Foreskin melanocyte (primary cell): ENCODE measurements at places on chromosomes 2 and 18.

- DNase-seq: no peak
Observed at GRCh38 chr2:184677171-184677570, 78.8 kb downstream of the ZNF804A start.

DNA sequence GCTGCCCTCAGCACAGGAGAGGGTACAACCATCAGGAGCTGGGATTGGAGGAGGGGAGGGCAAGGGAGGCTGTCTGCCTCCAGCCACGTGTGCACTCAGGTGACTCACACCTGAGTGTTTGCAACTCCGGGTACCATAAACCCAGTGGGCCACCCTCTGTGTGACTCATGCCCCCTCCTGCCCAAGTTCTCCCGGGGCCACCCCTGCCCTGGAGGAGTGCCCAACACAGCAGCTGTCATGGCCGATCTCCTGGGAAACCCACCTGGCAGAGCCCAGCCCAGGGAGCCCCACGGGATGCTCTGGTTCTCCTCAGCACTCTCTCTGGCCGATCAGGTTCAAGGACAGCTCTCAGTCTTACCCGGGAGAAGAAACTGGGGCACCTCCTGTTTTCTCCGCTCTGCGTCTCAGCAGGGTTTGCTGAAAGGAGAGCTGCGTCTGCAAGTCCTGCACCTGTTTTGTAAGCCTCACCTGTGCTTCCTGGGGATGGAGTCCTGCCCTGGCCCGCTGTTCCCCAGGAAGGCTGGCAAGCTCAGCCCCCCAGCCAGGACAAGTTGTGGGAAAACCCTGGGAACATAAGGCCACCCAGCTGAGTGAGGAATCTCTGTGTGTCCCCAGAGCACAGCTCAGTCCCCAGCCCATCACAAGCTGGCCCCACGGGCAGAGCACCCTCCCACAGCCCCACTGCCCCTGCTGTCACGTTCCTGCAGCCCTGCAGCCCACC lies 44.0 kb upstream of the UBE2F start:
- no peak for DNase-seq

GRCh38 chr2:193988784-193989183 lies 1668.2 kb upstream of the SLC39A10 start:
- DNase-seq: no peak

DNA sequence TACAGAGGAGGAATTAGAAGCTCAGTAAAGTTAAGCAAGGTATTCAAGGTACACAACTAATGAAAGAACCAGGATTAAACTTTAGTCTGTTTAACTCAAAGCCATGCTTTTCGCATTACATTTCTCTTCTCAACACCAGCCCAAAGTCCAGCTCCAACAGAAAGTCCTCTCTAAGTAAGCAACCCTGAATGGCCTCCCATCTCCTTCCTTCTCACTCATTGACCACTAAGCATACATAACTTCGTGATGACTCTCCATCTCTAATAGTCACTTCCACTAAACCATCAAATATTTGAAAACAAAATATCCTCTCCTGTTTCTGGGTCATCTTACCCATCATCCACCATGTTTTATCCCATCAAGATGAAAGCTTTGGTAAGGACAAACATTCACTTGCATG lies 219.8 kb downstream of the RAD51AP2 start:
- DNase-seq: no peak

DNA sequence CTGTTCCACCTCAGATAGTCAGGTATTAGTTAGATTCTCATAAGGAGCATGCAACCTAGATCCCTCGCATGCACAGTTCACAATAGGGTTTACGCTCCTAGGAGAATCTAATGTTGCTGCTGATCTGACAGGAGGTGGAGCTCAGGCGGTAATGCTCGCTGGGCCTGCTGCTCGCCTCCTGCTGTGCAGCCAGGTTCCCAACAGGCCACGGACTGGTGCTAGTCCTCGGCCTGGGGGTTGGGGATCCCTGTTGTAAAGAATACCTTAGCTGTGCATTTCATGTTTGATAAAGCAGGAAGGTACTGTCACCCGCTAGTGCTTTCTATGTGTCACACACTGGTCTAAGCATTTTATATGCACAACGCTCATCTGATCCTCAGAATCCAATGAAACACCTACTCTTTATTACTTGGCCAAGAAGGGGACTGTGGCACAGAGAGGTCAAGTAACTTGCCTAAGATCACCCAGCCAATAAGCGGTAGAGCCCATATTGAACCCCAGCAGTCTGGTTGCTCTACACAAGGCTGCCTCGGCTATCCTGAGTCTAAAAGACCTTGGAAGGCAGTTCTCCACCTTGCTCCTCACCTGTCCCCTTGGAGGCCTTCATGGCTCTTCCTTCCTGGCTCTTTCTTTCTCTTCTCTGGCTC lies 35.8 kb downstream of the SLC4A3 start:
- DNase-seq: no peak

DNA sequence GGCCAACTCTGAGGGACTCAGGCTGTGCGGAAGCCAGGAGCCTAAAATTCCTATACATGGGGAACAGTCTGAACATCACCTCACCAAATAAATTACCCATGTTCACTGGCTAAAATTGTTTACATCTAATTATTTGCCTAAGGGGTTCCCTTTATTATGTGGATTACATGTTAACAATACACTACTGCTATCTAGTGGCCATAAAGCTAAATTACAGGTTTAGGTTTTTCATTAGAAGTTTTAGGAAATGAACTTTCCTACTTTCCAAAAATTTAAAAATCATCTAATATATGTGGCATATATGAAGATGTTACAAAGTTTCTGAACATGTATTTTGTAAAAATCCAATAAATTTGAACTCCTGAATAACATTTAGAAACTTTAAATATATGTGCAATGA lies 40.3 kb downstream of the PLA2R1 start:
- DNase-seq: no peak

GRCh38 chr2:36245651-36246050 lies 109.9 kb upstream of the CRIM1 start:
- no peak for DNase-seq

DNA sequence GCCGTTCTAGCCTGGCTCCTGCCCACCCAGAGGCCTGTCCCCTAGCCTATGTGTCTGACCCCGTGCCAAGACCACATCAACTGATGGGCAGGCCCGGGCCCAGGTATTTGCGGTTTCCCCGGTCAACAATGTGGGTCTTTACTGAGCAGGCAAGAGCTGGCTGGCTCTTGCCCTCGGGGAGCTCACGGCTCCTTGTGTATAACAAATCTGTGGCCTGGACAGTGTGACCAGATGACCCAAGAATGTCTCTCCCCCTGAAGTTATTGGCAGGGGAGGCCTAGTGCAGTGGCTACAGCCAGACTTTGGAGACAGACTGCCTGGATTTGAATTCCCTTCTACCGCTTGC lies 179.6 kb downstream of the KLHL29 start:
- no peak for DNase-seq

GRCh38 chr2:39227628-39228412 lies 15.9 kb downstream of the CDKL4 start:
- DNase-seq: peak; percentile 46

GRCh38 chr2:99970292-99970868 lies 172.0 kb downstream of the AFF3 start:
- no peak for DNase-seq

GRCh38 chr2:12435430-12436222 lies 281.1 kb upstream of the TRIB2 start:
- DNase-seq: no peak

- no peak for DNase-seq
Observed at GRCh38 chr2:64932371-64933216, 56.6 kb upstream of the SLC1A4 start.

GRCh38 chr2:9139491-9140443 lies 66.8 kb upstream of the ASAP2 start:
- peak; percentile 40 for DNase-seq

DNA sequence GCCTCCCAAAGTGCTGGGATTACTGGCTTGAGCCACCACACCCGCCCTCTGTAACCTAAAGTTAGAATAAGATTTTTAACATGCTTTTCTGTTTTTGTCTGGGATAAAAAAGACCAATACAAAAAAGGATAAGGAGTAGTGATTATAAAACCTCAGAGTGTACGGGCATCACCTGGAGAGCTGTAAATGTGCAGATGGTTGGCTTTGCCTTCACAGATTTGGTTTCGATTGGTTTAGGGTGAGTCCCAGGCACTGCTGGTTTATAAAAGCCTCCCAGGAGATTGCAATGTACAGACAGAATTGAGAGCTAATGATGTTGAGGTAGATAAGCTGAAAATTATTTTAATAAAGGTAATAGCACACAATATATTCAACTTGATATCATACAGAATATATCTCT lies 289.7 kb upstream of the FSHR start:
- DNase-seq: no peak

GRCh38 chr2:176178757-176179295 lies 9.6 kb upstream of the HOXD1 start:
- DNase-seq: no peak

DNA sequence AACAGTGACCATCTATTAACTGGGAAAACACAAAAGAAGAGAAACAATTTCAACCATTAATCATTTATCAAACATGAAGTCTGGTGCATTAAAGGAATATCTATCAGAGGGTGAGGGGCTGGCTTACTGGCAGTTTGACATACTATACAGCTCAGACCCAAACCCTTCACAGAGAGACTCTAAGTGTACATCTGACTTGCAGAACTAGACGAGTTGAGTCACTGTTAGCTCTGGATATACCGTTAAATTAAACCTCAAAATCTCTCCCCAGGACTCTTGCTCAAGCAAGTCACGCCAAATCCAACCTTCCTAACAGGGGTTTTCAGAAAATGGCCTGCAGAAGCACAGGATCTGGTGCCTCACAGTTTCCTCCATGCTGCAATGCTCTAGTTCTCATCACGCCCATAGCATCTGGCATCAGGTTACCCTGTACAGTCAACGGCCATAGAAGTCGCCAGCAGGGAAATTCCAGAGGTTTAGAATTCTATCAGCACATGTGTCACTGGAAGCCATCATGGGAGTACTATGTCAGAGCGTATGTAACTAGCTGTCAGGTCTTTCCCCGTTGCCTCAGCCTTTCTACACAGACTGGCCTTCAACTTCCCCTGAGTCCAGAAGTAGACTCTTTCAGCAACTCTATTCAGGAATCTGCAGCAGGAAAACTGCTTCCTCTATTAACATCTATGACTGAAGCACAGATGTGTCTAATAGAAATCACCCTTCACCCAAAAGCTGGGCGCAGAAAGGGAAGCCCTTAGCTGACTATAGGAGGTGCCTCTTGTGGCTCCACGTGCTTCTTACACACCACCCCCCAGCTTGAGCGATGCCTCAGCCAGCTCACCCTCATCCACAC lies 9.3 kb downstream of the TGOLN2 start:
- no peak for DNase-seq

DNA sequence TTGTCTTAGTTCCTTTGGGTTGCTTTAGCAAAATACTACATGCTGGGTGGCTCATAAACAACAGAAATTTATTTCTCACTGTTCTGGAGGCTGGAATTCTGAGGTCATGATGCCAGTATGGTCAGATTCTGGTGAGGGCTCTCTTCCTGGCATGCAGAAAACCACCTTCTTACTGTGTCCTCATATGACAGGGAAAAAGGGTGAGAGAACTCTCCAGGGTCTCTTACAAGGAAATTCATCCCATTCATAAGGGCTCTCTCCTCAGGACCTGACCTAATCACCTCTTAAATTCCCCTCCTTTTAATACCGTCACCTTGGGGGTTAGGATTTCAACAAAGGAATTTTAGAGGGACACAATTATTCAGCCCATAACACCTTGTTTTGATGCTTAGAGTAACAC lies 243.1 kb upstream of the TNP1 start:
- DNase-seq: no peak

GRCh38 chr2:12931186-12931844 lies 214.6 kb downstream of the TRIB2 start:
- no peak for DNase-seq

- no peak for DNase-seq
Observed at GRCh38 chr2:88481691-88482336, 29.3 kb upstream of the FOXI3 start.

DNA sequence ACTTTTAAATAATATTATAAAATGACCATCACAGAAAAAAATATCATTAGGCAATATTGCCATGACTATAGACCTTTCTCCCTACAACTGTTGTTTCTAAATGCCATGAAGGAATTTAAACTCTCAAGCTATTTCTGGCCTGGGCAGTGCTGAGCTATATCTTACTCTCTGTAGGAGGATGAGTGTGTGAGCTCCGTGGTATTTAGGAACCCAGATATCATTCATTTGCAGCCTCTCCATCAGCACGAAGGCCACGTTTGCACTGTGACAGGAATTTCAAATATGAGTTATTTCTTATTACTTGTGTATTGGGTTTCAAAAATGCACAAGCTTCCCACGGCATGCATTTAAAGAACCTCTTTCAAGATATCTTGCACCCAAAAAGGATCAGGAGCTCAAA lies 35.0 kb upstream of the SOX11 start:
- DNase-seq: no peak

- DNase-seq: no peak
Observed at GRCh38 chr18:8980496-8980895, 122.0 kb upstream of the NDUFV2 start.

DNA sequence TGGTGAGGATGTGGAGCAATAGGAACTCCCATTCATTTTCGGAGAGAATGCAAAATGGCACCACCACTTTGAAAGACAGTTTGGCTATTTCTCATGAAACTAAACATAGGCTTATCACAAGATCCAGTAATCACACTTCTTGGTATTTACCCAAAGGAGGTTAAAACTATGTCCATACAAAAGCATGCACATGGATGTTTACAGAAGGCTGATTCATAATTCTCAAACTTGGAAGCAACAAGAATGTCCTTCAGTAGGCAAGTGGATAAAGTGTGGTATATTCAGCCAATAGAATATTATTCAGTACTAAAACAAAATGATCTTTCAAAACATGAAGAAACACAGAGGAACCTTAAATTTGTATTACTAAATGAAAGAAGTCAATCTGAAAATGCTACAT lies 440.6 kb downstream of the FBXO15 start:
- peak; percentile 58 for DNase-seq

DNA sequence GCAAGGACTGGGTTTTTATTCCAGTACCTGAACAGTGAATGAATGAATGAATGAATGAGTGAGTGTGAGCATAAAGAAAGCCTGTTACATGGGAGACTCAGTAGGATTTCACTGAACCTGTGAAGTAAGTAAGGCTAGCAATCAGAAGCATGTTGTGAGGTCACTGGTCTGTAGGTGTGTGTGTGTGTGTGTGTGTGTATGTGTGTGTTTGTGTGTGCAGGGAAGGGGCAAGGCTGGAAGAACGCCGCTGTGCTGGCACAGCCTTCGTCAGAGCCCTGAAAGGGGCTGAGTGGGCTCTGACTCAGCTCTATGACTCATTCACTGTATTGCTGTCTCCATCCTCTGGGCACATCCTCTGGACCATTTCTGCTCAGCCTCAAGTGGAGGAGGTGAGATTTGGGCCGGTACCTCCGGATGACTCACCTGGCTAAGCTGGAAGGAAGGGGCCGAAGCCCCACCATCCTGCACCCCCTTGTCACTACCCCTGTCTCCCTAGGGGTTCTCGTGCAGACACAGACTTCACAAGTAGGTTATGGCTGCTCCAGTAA lies 51.4 kb upstream of the MRPL33 start:
- DNase-seq: peak; percentile 46
